Nasal cavity respiratory epithelium epithelial cell of viscerocranial mucosa (primary cell): ENCODE measurements at places on chromosomes 3 and 15. TPM values are rescaled to one million over a fixed set of nuclear protein-coding genes. Genes with fewer than 3 reads are reported as not detected.

BLM gene
- 0.34 and 0.36 TPM in 2 replicates for total RNA-seq

CTXN2 gene
- total RNA-seq = not detected in 2 replicates

PPP1R14D gene
- total RNA-seq = not detected in 2 replicates

NANOGP8 gene
- total RNA-seq = 0.07 TPM in 1 of 2 replicates, not detected in the other

IL12A gene
- total RNA-seq = 0.43 and 0.68 TPM in 2 replicates
